ENCODE measurements at places on chromosomes 12 and 14. TPM values are rescaled to one million over a fixed set of nuclear protein-coding genes. Genes with fewer than 3 reads are reported as not detected.

GRCh38 chr12:96421014-96421413 is 20.8 kb upstream of the CDK17 start:
- no peaks in the 10 kb centered on the region for H3K36me3 ChIP-seq
- H3K4me3 ChIP-seq = no peak overlapping the region
- H3K27ac ChIP-seq = no peak overlapping the region
- DNase-seq = no peak
- H3K27me3 ChIP-seq = no peaks in the 10 kb centered on the region

DNA sequence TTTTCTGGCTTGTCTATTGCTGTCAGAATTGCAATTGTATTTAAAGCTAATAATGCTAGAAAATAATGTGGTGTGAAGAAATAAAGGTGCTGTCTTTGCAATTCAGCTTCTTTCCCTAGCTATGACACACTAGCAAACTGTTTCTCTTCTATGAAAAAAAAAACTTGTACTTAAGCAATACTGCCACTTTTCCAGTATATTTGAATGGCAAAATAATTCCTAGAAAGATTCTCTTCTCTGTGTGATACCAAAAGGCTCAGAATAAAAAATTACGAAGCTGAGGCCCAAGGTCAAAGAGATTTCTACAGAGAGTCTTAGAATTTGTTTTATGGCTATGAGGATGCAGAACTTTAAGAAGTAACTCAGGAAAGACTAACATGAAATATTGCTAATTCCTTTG is 235.5 kb downstream of the ADAMTS20 start:
- peaks cover 4% of the 10 kb centered on the region for H3K4me1 ChIP-seq
- DNase-seq = no peak
- no peaks in the 10 kb centered on the region for H3K36me3 ChIP-seq
- H3K27ac ChIP-seq = no peak overlapping the region

DNA sequence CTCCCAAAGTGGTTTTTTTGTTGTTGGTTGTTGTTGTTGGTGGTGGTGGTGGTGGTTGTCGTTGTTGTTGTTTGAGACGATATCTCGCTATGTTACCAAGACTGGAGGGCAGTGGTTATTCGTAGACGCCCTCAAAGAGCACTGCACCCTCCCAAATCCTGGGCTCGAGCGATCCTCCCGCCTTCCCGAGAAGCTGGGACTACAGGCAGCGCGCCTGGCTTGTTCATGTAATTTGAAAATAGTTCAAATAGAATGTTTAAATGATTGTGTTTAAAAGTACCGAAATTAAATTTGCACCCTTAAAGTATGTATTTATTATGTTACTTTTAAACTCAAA is 439 bp upstream of the ANAPC5 start:
- peak; percentile 82 for DNase-seq
- no peaks in the 10 kb centered on the region for H3K27me3 ChIP-seq
- H3K4me3 ChIP-seq = peak overlapping the region; percentile 74
- peaks cover 4% of the 10 kb centered on the region for H3K4me1 ChIP-seq

DNA sequence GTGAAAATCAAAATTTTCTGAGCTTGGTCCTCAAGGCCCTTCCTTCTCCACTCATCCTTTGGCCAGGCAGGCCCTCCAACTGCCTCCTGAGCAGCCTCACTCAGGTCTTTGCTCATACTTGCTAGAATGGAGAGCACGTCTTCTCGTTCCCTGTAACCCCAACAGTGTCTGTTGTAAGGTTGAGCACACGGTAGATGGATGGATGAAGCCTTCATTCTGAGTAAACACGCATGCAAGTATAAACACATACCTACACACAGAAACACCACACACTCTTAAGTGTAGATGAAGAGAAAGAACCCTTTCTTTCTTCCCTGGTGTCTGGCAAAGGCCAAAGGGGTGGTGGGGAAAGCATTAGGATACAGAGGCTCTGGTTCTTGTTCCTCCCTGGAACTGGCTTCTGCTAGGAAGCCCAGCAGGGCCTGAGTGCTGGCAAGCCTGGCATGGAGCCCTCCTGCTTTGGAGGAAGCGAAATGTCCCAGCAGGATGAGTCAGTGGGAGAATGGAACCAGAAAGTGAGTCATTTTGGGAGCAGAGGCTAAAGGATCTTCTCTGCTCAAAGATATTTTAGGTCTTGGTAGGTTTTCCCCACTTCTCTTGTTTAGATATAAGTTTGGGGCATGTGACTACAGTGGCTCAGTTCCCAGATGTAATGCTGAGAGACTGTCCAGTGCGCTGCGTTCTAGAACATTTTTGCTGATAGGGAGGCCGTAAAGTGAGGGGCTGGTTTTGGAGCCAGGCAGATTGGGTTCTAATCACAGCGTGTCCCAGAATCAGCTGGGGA is 127.4 kb downstream of the CACNA1C start:
- H3K27ac ChIP-seq = no peak overlapping the region
- peaks cover 5% of the 10 kb centered on the region for H3K4me1 ChIP-seq
- H3K4me3 ChIP-seq = no peak overlapping the region

- H3K27ac ChIP-seq = no peak overlapping the region
- peaks cover 3% of the 10 kb centered on the region for H3K36me3 ChIP-seq
- DNase-seq = no peak
- no peak overlapping the region for H3K4me3 ChIP-seq
- no peaks in the 10 kb centered on the region for H3K4me1 ChIP-seq
These were observed 60.8 kb downstream of the CAPZA3 start for GRCh38 chr12:18798535-18799361.

- no peaks in the 10 kb centered on the region for H3K27me3 ChIP-seq
- H3K4me1 ChIP-seq = peaks cover 3% of the 10 kb centered on the region
- H3K36me3 ChIP-seq = no peaks in the 10 kb centered on the region
- no peak overlapping the region for H3K4me3 ChIP-seq
- H3K27ac ChIP-seq = no peak overlapping the region
These were observed 541.1 kb downstream of the MED13L start for GRCh38 chr12:115736360-115736759.

DNA sequence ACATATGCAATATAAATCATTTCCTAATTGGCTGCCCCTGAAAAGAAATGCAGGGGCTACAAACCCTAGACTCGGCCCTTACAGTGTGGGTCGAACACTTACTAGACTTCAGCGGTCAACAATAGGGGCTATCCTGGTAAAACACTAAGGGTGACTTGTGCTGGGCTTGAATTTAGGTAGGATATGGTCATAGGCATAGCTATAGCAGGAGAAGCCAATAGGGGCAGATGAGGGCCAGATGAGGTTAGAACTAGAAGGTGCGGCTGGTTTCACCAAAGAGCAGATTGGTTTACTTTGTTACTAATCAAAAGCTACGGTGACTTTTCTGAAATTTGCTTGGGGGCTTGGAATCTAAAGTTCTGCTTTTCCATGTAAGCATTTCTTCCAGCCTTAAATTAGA is 282.3 kb upstream of the DIO2 start:
- no peaks in the 10 kb centered on the region for H3K4me1 ChIP-seq
- no peaks in the 10 kb centered on the region for H3K36me3 ChIP-seq
- DNase-seq = no peak

- peaks cover 28% of the 10 kb centered on the region for H3K4me1 ChIP-seq
- peaks cover 13% of the 10 kb centered on the region for H3K27me3 ChIP-seq
- H3K27ac ChIP-seq = no peak overlapping the region
- H3K4me3 ChIP-seq = peak overlapping the region; percentile 97
These were observed 640 bp downstream of the ARMH4 start for GRCh38 chr14:58151133-58152013.

- H3K27me3 ChIP-seq = peaks cover 16% of the 10 kb centered on the region
- H3K27ac ChIP-seq = no peak overlapping the region
- no peaks in the 10 kb centered on the region for H3K36me3 ChIP-seq
- H3K4me3 ChIP-seq = no peak overlapping the region
- DNase-seq = no peak
- H3K4me1 ChIP-seq = peaks cover 36% of the 10 kb centered on the region
These were observed 4.1 kb downstream of the PELI2 start for GRCh38 chr14:56122301-56122700.

DNA sequence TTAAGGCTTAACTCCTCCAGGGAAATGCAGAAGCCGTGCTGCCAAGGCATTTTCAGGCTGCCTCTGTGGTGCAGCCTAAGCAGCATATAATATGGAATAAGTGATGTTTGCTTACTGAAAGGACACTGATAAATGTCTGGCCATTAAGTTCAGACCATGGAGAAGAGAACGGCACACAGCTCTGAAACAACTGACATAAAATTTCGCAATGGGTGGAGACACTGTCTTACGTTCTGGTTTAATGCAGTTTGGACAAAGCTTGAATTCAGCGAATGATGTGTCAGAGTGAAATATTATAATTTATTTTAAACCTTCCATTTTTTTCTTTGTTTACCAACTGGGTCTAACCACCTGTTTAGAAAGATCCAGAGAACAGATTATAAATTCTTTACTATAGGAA is 27.2 kb upstream of the NRXN3 start:
- no peaks in the 10 kb centered on the region for H3K4me1 ChIP-seq
- no peaks in the 10 kb centered on the region for H3K27me3 ChIP-seq

- no peak overlapping the region for H3K27ac ChIP-seq
- peaks cover 19% of the 10 kb centered on the region for H3K4me1 ChIP-seq
- H3K4me3 ChIP-seq = no peak overlapping the region
- no peak for DNase-seq
- H3K36me3 ChIP-seq = no peaks in the 10 kb centered on the region
- no peaks in the 10 kb centered on the region for H3K27me3 ChIP-seq
These were observed 190.0 kb downstream of the EMP1 start for GRCh38 chr12:13386323-13387039.

- no peaks in the 10 kb centered on the region for H3K36me3 ChIP-seq
- no peaks in the 10 kb centered on the region for H3K27me3 ChIP-seq
- peaks cover 8% of the 10 kb centered on the region for H3K4me1 ChIP-seq
- no peak overlapping the region for H3K4me3 ChIP-seq
- DNase-seq = peak; percentile 9
- no peak overlapping the region for H3K27ac ChIP-seq
These were observed 125.0 kb upstream of the MYF6 start for GRCh38 chr12:80582431-80582830.

SCNN1A gene
- 1.2 TPM for total RNA-seq

KERA gene
- not detected for total RNA-seq

GMPR2 gene
- total RNA-seq = 101 TPM

WNT5B gene
- total RNA-seq = 73.8 TPM

CEBPE gene
- not detected for total RNA-seq

PCED1B gene
- total RNA-seq = 0.25 TPM

PPP1CC gene
- total RNA-seq = 629 TPM

RNF212B gene
- 0.50 TPM for total RNA-seq

Data from neural progenitor cell (in vitro differentiated cells).